Glomerular endothelial cell (primary cell): ENCODE measurements at places on chromosomes 6 and 20.

DNA sequence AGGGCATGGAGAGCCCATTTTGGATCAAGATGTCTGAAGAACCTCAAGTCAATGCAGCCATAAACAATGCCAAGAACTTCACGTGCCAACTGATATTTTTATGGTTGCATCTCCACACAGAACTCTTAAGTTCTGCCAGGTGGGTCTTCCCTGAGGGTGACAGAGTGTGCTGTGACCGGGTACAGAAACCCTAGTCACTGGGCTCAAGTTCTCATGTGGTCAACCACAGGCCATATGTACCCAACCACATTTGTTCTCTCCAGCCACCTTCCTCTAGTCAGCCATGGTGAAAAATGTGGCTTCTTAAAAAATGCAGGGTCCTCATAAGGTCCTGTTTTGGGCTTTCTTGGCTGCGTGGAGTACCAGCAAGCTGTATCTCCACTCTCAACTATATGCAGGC, 48.9 kb downstream of the CLIC5 start:
- DNase-seq: no peak

DNA sequence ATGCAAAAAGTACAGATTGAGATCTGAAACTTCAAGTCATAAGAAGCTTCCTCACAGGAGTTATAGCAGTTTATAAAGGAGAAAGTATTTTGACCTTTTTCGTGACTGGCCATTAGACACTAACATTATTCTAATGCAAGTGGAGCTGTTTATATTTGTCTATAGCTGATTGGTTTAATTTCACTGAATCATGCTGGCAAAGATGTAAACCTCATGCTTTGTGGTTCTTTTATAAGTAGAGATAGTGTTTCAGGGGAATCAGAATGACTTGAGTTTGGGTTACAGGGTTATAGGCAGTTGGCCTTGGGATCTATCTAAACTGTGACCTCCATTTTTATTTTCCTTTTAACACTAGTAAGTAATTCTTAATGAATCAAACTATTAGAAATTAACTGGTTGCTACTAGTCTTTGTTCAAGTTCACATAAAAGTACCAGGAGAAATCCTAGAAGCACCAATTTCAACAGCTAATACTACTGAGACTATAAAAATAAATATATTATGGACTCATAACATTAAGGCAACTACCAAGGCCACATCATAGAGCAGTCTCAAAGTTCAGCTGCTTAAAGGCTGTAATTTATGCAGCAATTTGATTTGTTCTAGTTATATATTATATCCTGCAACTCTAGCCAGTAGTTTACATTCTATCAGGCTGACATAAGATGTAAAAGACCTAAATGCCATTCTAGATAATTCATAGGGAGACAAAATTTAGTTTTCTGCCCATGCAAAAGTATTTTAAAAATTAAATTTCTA, 94.0 kb downstream of the RNGTT start:
- no peak for DNase-seq

- no peak for DNase-seq
Observed at GRCh38 chr6:163384510-163384909, 30.0 kb upstream of the QKI start.

GRCh38 chr20:9241232-9241692, 172.4 kb downstream of the PLCB4 start:
- DNase-seq: peak; percentile 23

DNA sequence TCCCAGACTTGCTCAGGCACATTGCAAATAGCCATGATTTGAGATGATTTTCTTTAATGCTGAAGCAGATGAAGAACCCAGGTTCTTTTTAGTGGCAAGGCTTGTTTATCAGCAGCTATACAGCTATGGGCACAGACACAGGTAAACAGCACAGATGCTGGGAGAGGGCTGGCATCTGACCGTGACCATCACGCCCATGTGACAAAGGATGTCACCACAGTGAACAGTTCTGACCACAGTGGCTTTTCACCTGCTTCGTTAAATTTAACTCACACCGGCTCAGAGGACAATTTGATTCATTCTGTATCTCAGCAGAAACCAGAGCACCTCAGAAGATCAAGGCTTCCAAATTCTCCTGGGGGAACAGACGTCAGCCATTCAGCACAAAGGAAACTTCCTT, 142.6 kb downstream of the CDH26 start:
- no peak for DNase-seq

DNA sequence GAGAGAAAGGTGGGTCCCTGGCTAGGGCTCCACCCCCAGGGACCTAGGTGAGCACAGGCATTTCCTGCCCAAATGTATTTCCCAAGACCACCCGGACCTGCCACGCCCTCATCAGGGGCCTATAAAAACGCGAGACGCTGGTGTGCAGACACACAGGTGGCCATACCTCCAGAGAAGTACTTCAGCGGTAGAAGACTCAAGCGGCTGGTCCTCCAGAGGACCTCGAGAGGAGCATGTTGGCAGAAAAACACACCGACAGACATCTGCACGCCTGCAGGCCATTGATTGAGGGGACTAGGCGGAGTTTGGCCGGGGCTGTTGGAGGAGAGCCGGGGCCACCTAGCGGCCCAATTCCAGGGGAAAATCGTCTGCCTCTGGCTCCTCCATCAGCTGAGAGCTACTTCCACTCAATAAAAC, 695.8 kb upstream of the MMS22L start:
- no peak for DNase-seq

DNA sequence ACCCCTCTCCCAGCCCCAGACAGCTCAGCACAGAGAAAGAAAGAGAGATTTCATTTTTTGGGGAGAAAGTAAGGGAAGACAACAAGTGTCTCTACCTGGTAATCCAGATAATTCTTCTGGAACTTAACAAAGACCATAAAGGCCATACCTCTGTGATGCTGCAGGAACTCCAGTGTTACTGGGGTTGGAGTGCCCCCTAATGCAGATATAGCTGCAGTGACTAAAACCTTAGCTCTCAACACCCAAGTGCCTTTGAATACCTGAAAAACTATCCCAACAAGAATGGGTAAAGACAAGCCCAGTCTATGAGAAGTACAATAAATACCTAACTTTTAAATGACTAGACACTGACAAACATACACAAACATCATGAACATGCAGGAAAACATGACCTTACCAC, 365.3 kb upstream of the PTCHD4 start:
- peak; percentile 3 for DNase-seq

- no peak for DNase-seq
Observed at GRCh38 chr6:33607126-33607783, 13.9 kb upstream of the ITPR3 start.

DNA sequence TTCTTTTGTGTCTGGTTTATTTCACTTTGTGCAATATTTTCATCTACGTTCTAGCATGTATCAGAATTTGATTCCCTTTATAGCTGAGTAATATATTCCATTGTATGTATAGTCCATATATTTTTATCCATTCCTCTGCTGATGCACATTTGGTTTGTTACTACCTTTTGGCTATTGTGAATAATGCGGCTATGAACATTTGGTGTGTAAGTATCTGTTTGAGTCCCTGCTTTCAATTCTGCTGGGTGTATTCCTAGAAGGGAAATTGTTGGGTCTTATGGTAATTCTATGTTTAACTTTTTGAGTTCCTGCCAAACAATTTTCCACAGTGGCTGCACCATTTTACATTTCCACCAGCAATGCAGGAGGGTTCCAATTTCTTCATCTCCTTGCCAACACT, 52.4 kb downstream of the DNAH8 start:
- no peak for DNase-seq

DNA sequence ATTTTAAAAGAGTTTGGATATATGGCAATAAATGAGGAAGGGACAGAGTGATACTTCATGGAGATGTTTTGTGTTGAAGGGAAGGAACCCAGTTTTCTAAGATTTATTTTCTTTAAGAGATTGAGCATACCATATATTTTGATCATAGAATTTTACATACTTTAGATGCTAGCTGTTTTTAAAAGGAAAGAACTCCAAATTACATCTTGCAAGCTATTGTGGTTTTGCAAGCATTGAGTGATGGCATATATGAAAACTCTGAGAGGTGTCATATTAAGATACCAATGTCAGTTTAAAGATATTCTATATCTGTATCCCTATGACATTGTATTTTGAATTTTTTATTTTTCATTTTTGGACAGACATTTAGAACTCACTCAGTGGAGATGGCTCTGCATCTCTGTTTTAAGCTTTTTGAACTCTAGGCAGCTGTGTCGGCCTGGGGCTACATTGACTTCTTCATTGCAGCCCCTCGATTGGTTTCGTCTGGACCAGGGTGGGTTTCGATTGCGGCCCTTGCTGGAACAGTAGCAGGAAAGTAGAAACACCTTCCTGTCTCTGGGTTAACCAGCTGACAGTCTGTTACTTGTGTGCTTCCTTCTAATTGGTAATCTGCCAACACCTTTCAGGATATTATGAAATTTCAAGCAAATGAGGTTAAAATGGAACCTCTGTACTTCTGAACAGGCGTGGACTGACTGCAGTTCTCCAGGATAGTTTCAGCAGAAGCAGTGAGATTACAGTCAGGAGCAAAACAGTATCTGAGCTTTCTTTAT, 14.0 kb downstream of the IGF2R start:
- DNase-seq: no peak

- peak; percentile 29 for DNase-seq
Observed at GRCh38 chr6:14117158-14118090, at the start of gene CD83. CD83 (plus strand) TSS chr6:14117772; CDS start chr6:14117812, 40 bp downstream.

GRCh38 chr20:36483209-36483918, 58.0 kb upstream of the MYL9 start:
- no peak for DNase-seq

GRCh38 chr6:150149146-150149545, 6.3 kb downstream of the PPP1R14C start:
- DNase-seq: no peak

GRCh38 chr20:58989196-58989595, 8.1 kb downstream of the NELFCD start:
- no peak for DNase-seq
